ENCODE measurements at places on chromosomes 5 and 9.

DNA sequence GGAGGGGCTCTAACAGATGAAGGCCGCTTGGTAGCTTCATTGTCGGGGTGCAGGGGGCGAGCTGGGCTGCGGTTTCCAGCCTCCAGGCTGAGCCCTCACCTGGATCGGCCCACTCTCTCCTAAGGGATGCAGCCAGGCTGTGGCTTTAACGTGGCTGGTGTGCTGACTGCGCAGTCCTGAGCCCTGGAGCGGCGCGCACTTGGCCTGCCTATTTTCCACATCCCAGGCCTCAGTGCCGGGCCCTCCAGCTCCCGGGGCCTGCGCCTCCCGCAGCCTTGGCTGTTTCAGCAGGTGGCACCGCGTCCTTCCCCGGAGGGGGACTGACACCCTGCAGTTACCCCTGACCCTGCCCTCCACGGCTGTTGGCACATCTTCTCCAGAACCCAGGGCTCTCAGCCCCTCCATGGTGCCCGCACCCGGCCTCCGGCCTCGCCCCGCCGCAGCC is 1.4 kb downstream of the RNU6ATAC start:
- DNase-seq, result no peak

GRCh38 chr5:176792655-176793342 is 17.6 kb upstream of the UNC5A start:
- no peak for DNase-seq

- no peak for DNase-seq
Observed at GRCh38 chr5:27818888-27819287, 780.5 kb upstream of the CDH9 start.

GRCh38 chr5:74382123-74382855 is 258.2 kb downstream of the ENC1 start:
- no peak for DNase-seq

DNA sequence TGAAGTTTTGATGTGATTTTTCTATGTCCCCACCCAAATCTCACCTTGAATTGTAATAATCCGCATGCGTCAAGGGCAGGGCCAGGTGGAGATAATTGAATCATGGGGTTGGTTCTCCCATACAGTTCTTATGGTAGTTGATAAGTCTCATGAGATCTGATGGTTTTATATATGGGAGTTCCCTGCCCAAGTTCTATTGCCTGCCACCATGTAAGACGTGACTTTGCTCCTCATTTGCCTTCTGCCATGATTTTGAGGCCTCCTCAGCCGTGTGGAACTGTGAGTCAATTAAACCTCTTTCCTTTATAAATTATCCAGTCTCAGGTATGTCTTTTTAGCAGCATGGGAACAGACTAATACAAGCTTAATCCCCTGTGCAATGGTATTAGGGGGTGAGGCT is 25.5 kb upstream of the RAI14 start:
- no peak for DNase-seq

GRCh38 chr9:95992536-95992935 is 117.0 kb downstream of the ERCC6L2 start:
- no peak for DNase-seq

GRCh38 chr5:57831932-57832331 is 349.3 kb upstream of the ACTBL2 start:
- no peak for DNase-seq

DNA sequence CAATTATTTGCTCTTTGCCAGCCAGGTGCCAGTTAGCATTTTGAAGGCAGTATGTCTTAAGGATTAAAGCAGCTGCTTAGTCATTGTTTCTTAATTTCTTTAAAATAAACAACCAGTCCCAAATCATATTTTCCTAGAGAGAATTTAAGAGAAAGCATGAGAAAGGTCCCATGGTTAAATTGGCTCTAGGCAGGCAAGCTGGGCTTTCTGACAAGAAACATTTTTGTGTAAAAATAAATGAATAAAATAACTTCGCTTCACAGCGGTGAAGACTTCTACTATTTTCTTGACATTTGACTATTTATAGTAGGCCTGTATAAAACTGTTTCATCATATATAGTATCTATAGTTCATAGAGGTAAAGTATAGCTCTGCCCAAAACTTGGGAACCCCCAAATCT is 617.7 kb upstream of the C9orf72 start:
- DNase-seq, result no peak

DNA sequence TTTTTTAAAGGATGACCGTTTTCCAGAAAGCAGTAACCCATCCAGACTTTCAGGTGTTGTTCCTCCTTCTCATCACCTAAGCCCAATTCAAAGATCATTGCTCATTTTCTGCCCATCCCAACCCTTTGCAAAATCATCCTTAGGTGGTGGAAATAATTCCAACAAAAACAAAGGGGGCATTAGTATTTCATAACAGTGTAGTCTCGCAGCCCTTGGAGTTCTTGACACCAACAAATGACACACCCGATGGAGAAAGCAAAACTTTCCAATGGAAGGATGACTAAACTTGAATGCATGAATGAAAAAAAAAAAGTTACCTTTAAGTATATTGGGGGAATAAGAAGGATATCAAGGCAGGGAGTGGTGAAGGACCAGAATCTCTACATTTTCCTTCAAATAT is 117.0 kb downstream of the PAPPA start:
- no peak for DNase-seq

DNA sequence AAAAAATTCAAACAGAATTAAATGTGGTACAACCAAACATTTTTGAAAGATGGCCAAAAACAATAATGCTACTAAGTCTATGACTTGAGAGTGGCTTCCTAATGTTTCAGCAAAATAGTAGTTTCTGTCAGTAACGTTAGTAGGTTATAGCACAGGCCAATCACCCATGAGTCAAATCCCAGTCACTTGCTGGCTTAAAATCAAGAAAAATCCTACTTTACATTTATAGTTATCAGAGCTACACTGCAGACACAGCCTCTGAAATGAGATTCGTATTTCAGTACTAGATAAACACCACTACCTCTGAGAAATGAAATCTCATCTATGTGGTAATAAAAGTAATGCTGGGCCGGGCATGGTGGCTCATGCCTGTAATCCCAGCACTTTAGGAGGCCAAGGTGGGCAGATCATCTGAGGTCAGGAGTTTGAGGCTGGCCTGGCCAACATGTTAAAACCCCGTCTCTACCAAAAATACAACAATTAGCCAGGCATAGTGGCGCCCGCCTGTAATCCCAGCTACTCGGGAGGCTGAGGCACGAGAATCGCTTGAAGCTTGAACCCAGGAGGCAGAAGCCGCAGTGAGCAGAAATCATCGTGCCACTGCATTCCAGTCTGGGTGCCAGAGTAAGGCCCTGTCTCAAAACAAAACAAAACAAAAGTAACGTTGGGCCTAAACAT is 6.1 kb downstream of the ZDHHC21 start:
- DNase-seq, result no peak

- DNase-seq, result no peak
Observed at GRCh38 chr5:181161534-181162175, 14.3 kb downstream of the OR2V2 start.

GRCh38 chr9:81244631-81245030 is 444.7 kb downstream of the TLE1 start:
- no peak for DNase-seq

- DNase-seq, result no peak
Observed at GRCh38 chr5:63860379-63860778, 101.9 kb downstream of the HTR1A start.

- no peak for DNase-seq
Observed at GRCh38 chr5:45532826-45533624, 163.2 kb downstream of the HCN1 start.

DNA sequence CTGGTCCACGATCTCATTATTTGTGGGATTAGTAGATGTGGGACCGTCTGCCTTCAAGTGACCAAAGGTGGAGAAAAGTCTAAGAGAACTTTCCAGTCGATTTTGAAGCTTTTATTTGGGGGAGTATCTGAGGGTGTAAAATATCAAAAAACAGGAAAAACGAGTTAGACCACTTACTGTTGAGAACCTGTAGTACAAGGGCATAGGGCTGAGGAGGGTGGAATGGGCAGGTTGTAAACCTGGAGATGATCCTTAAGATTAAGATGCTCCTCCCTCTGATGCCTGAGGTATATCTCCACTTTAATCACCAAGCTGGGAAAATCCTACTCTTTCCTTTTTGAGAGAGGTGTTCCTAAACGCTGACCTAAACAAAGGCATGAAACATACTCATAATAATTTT is 32.0 kb upstream of the GTF2H2C start:
- DNase-seq, result no peak

DNA sequence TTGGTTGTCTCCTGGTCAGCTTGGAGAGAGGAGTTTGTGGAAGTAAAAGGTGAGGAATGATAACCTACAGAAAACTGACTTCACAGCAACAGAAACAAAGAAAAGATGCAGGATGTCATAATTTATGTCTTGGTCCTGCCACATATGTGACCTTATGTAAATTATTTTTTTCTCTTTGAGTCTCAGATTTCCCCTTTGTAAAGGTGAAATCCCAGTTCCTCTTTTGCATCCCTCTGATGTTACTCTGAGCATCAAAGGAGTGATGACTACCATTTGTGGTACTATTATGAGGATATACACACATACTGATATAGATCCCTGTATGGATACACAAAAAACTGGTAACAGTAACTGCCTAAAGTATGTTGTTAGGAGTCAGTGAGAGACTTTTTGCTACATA is 1.4 kb upstream of the THG1L start:
- no peak for DNase-seq

DNA sequence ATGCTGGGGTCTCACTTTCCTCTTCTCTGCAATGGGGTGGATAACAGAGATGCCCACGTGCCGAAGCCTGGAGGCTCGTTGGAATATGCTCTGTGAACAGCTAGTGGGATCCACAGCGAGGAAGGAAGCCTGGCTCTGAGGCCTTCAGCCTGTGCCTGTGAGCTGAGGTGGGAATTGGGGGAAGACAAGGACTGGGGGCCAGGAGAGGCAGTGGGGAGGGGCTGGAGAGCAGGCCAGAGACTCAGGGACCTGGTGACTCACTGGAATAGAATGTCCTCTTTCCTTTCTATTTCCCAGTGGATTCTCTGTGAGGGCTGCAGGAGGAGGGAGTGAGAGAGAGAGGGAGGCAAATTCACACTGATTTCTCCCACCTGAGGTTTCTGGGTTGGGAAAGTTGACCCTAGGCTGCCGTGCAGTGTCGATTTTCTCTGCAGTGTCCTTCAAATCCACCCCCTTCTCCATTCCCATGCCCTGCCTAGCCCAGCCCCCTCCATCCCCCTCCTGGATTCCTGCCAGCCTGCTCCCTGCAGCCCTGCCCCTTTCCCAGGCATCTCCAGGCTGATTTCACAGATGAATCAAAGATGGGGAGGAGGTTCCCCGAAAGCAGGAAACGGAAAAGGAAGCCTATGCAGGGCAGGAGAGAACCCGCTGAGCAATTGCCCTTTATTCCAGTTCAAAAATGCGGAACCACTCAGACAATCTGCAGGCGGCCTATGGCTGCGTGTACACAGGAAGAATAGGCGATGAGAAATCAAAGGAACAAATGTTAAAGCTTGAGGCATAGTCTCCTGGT is 1.4 kb upstream of the SPAAR start:
- DNase-seq, result no peak

GRCh38 chr5:172901012-172901780 is 58.0 kb upstream of the RPL26L1 start:
- DNase-seq, result no peak

- DNase-seq, result no peak
Observed at GRCh38 chr5:104178829-104179456, 616.4 kb upstream of the NUDT12 start.

GRCh38 chr5:173837654-173838053 is 50.5 kb upstream of the CPEB4 start:
- DNase-seq, result no peak

DNA sequence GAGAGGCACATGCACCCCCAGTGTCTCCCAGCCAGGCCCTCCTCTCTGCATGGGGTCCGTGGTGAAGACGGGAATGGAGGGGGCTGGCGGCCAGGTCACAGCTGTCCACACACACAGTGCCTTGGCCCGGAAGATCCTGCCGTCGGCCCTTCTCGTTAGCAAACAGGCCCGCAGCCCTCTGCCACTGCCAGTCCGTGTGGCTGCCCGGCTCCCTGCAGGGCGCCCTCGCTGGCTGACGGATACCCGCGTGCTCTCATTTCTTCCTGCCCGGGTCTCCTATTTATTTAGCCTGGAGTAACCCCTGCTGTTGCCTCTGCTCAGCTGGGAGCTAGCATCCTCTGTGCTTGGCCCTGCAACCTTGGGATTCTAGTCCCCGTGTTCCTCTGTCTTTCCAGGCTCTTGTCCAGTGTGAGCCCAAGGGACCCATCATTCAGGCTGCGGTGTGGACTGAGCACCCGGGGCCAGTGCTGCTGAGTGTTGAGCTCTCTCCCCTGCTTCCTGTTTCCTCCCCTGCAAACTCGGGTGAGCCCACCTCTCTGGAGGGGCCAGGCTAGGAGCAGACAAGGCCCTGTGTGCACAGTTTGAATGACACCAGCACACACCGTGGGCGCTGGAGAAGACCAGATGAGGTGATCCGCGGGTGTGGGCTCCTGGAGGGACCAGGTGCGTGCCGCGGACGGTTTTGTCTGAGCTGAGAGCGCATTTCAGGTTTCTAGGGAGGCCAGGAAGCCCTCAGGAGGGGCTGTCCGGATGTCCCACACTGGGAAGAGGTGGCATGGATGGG is 14.6 kb upstream of the RNU6ATAC start:
- DNase-seq, result no peak

DNA sequence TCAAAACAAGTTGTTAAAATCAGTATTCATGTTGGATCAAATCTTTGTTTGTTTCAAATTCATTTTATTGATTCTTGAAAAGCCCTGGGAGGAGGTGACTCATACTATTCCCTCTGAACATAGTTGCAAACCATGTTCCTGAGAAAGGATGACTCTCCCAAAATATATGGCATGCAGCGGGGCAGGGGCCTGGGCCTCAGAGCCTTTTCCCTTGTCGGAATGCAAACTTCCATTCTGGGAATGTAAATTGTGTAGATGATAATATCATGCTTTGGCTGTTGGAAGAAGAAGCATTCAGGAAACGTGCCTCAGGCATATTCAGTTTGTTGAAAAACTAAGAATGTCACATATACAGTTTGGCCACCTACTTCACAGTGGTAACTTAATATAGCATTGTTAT is 242.0 kb downstream of the AUH start:
- DNase-seq, result no peak

- DNase-seq, result no peak
Observed at GRCh38 chr9:37908698-37909186, 4.8 kb upstream of the SLC25A51 start.

- DNase-seq, result no peak
Observed at GRCh38 chr5:172892713-172893112, 58.7 kb downstream of the ERGIC1 start.

DNA sequence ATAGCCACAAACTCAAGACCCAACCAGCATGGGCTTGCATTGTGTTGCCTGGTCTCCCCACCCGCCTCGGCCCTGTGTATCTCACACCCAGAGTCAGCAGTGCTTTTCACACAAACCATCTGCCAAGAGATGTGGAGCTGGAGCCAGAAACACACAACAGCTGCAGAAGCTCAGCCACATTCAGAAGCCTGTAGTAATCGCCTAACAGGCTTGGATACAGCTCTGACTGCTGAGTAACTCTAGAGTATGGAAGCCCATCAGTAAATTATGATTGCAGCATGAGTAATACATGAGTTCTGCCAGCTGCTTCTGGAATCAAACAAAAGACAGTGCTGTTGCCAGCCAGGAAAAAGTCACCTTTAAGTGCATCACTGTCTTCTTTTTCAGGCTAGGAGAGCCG is 16.0 kb downstream of the TEK start:
- DNase-seq, result no peak

All from stimulated activated CD8-positive, alpha-beta memory T cell treated with anti-CD3 and anti-CD28 coated beads, Interleukin-2, amount 100 ng/mL, for 48 hours (primary cell).